Karpas-422 (cell line): ENCODE measurements at places on chromosomes 4 and X. TPM values are rescaled to one million over a fixed set of nuclear protein-coding genes. Genes with fewer than 3 reads are reported as not detected.
A peak's percentile ranks its signal among the peaks of the same experiment; 100 is the strongest.

DRD5 gene
- not detected in 2 replicates for total RNA-seq

DNA sequence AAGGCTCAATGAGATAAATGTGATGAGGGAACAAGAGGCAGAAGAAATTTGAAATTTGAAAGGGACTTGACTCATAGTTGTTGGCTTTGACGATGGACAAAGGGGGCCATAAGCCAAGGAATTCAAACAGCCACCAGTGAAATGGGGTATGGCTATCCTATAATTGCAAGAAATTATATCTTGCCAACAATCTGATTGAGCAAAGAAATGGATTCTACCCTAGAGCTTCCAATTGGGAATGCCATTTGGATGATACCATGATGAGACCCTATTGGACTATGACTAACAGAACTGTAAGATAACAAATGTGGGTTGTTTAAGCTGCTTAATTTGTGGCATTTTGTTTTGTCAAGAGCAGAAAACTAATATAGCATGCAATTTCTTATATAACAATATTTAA is 270.1 kb upstream of the ARSJ start:
- no peak for DNase-seq

CPEB2 gene
- total RNA-seq, result 5.0 and 7.3 TPM in 2 replicates

DNA sequence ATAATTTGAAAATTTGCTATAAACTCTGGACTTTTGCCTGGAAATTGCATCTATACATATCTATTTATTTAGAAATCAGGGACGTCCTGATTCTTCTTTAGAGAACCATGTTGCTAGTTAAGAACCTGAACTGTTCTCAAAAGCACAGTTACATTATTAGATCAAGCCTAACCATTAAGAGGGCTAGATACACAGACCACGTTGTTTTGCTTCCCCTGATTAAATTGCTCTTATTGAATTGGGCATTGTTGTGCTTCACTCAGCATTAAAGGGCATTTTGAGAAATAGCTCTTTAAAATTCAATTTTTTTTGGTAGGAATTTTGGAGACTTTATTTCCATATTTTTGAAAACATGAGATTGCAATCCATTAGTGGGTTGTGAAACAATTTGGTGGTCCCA is 44.4 kb downstream of the FIP1L1 start:
- no peak for DNase-seq

HSFX3 gene
- total RNA-seq, result not detected in 2 replicates

DNA sequence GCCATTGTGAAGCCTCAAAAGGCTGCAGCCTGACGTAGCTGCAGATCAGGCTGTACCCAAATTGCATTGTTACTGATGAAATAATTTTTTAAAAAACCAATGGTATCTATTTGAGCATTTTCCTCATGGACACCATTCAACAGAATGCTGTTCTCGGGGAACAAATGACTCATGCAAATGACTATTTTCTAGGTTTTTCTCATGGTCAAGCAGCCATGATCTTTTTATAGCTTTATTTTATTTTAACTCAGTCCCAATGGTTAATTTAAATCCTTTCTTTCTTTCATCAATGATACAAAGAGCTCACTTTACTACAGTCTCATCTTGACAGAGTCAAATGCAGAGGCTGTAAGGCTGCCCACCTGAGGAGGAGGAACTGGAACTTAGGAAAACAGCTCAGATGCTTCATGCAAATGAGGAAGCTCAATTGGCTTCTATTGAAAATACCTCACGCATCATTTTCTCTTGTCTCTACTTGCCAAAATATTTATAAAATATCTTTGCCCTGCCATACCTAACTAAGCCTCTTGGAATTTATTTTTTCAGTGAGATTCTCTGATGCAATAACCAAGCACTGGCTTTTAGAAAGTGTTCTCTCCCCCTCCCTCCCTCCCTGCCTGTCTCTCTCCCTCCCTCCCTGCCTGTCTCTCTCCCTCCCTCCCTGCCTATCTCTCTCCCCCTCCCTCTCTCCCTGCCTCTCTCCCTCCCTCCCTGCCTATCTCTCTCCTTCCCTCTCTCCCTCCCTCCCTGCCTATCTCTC is 81.0 kb downstream of the SORBS2 start:
- DNase-seq, result peak; percentile 41

- DNase-seq, result no peak
These were observed 571.5 kb upstream of the TENM3 start for GRCh38 chr4:181671672-181672071.

GRCh38 chrX:47619486-47620302 is at the start of gene SYN1:
Gene SYN1 (minus strand): TSS chrX:47619857. CDS start chrX:47619728, 129 bp downstream.
- DNase-seq, result peak; percentile 90

DNA sequence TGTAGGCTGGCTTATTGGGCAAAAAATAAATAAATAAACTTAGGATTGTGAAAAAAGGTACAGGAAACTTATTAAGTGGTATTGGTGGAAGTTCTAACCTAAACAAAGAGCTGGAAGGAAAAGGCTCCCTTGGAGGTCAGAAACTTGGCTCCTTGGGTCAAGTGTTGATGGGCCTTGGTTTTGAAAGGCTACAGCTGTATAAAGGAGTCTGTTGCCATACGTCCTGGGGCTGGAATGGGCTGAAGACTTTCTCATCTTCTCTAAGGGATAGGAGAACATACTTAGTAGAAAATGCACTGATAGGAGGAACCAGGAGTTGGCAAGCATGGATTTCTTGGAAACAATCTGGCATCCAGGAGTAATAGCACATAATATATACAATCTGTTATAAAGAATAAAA is 56.6 kb downstream of the PDLIM5 start:
- DNase-seq, result no peak

GRCh38 chr4:156870131-156870530 is 101.5 kb downstream of the PDGFC start:
- DNase-seq, result no peak

DNA sequence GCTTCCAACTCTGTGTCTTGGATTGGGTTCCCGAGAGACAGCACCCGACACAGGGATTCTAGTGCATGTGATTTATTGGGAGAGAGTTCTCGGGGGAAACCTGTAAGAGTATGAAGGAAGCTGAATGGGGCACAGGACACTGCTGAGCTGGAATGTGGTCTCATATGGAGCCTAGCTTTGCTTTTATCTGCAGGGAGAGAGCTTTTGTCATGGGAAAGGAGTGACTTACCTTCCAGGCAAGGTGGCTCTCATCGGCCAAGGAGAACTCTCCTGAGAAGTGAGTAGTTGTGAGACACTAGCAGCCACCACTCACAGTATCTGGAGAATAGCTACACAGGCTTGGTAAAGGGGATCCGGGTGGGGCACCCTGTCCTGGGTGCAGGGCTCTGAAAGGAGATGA is 124.5 kb downstream of the NHS start:
- DNase-seq, result no peak

NEK1 gene
- 7.0 and 9.4 TPM in 2 replicates for total RNA-seq

DNA sequence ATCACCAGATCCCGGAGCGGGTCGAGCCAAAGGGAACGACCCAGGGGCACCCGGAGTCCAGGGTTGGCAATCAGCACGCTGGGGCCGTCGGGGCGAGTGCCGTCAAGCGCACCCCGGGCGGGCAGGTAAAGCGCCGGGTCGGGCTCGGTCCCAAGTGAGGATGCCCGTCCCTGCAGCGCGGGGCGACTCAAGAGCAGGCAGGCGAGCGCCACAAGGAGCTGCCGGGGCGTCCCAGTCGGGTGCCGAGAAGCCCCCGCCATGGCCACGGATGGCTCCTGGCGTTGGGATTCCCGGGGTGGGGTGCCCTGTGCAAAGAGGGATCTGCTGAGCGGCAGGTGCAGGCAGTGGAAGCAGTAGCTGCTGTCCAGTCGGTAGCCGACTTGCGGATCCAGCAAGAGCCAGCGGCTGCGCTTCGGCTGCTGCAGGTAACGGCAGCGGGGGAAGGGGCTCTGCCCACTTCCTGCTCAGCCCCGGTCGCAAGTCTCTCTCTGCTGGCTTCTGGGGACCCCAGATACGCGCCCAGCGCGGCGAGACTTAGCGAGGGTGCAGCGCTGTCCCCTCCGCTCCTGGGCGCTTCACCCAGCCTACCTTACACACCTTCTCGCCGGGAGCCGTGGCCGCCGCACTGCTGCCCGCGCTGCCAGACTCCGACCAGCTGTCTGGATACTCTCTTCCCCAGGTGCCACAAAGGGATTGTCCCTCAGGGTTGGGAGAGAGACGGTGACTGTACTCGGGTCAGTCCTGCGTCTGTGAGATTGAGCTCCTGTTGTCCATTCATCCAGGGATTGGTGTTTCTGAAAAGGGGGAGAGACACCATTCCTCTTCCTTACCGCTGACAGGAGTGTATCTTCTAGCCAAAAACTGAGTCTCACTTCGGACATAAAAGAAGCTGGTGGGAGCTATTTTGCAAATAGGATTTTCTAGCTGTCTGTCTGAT is at the start of gene FREM3:
TSS of gene FREM3 (minus strand) at position 260 of the 937 bp plus-strand sequence. CDS start at position 260, 0 bp downstream.
- no peak for DNase-seq

GABRG1 gene
- total RNA-seq, result not detected in 2 replicates

DNA sequence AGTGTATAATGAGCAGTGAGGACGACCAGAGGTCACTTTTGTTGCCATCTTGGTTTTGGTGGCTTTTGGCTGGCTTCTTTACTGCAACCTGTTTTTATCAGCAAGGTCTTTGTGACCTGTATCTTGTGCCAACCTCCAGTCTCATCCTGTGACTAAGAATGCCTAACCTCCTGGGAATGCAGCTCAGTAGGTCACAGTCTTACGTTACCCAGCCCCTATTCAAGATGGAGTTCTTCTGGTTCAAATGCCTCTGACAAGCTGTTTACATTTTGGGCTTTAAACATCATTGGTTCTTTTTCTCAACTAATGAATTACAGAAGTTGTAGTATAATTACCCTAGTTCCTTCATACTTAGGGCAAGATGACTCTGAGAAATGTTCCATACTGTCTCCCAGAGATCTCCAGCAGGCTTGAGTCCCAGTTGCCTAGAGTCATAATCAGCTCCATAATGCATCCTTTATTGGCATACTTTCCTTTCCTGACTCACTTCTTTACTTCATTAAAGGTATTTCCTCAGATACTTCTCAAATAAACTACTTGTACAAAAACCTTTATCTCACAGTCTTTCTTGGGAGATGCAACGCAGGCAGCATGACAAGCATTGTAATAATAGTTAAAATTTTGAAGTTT is 136.5 kb downstream of the KDM6A start:
- no peak for DNase-seq

DNA sequence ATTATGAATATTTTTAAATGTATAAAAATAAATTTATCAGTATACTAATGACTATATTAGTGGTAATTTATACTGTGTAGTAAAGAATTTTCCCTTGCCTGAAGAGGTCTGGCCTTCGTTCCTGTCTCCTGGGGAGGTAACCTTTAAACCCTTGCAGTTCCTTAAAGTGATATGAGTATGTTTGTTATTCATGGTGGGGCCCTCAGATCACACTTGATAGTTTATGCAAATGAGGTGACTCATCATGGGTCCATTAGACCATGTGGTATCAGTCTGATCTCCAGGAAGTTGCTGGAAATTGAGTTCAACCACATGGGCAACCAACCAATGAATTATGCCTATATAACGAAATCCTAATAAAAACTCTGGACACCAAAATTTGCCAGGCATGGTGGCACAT is 904.1 kb downstream of the RPA4 start:
- no peak for DNase-seq
